ENCODE measurements at places on chromosomes 2 and 18. TPM values are rescaled to one million over a fixed set of nuclear protein-coding genes. Genes with fewer than 3 reads are reported as not detected.
A peak's percentile ranks its signal among the peaks of the same experiment; 100 is the strongest.

DNA sequence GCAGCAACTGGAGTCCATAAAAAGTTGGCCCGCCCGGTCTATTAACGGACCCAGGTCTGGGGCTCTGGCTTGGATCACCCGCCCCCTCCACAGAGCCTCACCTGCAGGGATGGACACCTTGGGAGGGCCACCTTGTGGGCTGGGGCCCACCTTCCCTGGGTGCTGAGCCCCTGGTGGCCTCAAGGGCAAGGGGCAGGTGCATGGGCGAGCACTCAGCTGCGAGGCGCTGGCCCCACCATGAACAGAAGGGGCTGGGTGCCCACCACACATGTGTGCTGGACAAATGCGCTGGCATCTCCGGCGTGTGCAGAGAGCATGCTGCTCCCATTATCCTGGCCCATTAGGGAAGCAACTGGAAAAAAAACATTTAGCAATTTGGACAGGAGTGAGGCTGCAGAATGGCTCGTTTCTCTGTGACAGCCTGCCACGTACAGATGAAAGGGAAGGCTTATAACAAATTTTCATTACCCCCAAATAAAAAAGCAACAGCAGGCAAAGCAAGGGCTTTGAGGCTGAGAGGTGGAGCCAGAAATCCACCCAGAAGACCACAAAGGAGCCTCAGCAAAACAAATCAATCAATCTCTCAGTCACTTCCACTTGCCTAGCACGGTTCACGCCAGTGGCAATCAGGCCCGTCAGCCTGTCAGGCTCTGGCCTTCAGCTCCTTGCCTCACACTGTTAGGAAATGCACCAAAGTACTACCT lies 253.1 kb upstream of the ZNF521 start:
- DNase-seq = no peak

DNA sequence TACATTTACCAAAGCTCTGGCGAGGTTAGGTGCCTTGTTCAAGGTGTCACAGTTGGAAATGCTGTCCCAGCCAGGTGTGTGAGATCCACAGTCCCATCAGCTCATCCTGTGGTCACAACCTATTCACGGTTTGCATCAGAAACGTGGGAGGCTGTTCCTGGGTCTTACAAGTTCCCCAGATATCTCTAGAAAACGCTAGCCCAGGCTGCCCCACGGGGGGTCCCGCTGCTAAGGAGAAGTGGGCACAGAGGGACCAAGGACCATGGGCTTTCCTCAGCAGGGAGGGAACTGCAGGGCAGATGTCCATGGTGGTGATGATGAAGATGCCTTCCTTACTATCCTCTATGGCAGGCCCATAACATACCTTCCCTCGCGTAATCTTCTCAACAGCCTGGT lies 649 bp downstream of the FECH start:
- DNase-seq = no peak

DNA sequence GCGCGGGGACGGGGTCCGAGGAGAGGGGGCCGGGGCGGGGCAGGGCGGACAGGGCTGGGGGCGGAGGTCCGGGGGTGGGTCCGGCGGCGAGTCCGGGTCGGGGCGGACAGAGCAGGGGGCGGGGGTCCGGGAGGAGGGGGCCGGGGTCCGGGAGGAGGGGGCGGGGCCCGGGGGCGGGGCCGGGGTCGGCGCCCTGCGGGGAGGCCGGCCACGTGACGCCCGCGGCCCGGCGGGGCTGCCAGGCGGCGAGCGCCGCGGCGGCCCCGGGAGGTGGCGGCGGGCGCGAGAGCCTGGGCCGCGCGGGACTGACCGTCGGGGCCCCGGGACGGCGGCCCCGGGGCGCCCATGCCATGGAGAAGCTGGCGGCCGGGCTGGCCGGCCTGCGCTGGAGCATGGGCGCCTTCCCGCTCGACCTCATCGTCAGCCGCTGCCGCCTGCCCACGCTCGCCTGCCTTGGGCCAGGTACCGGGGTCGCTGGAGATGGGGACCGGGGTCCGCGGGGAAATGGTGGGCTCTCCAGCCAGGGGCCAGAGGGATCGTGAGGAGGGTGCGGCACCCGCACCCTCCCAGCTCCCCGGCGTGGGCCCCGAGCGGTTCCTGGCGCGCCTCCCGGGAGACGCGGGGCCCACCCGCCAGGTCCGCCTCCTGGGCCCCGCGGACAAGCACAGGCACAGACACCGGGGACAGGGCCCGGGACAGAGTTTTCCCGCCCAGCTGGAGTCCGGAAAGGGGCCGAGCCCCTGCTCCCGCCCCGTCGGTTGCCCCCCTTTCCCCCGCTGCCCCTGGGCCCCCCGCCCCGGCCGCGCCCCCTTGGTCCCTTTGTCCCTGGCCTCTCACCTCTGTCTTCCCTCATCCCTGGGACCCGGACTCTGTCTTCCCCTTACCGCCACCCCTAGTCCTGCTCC lies at the start of gene GAREM2:
GAREM2 (plus strand) TSS at position 218 of the 905 bp plus-strand sequence; CDS start at position 351, 133 bp downstream.
- DNase-seq = no peak

DNA sequence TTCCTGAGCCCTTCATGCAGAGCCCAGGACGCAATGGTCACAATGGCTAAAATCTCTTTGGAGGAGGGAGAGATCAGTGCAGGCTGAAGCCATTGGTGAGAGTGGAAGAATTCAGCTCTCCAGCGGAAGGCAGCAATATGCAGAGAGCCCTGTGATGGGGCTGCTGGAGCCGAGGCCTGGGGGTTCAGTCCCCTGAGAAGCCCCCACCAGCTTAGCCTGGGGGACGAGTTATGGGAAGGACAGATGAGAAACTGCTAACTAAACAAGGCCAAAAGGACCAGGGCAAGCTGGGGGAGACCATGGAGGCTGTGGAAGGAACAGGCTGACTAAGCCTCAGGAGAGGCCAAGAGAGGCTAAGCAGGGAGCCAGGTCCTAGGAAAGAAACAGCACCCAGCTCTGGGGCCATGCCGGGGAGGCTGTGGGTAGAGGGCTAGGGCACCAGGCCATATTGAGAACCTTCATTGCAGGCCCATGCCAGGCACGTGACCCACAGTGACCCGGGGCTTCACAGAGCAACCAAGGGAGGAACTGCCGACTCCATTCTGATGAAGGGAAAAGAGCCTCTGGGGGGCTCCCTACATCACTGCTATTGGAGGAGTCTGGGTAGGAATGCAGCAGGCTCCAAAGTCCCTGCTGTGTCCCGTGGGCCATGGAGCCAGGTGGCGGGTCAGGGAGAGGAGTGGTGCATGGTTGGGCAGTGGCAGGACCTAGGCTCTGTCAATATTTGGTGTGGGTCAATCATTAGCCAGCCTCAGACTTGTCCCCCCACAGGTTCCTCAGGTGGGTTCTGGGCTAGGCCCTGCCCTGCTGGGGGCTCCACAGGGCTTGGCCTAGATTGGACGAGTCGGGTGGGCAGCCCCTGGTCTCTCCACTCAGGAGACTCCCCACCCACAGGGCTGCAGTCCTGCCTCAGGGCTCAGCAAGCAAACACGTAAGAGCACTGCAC lies 19.8 kb downstream of the PROC start:
- DNase-seq = no peak

DNA sequence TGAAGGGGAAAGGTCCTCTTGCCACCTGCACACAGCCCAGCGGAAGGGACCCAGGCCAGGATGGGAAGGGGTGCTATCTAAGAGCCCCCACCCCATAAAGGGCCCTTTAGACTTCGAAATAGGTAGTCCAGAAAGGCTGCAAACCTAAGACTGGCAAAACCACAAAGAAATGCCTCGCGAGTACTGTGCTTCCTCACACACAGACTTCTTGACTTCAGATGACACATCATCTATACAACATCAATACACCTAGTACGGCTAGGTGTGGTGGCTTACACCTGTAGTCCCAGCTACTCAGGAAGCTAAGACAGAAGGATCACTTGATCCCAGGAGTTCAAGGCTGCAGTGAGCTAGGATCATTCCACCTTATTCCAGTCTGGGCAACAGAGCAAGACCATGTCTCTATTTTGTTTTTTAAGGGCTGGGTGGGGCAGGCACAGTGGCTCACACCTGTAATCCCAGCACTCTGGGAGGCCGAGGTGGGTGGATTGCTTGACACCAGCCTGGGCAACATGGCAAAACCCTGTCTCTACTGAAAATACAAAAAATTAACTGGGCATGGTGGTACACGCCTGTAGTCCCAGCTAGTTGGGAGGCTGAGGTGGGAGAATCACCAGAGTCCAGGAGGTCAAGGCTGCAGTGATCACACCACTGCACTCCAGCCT lies 125.8 kb downstream of the CABLES1 start:
- no peak for DNase-seq

DNA sequence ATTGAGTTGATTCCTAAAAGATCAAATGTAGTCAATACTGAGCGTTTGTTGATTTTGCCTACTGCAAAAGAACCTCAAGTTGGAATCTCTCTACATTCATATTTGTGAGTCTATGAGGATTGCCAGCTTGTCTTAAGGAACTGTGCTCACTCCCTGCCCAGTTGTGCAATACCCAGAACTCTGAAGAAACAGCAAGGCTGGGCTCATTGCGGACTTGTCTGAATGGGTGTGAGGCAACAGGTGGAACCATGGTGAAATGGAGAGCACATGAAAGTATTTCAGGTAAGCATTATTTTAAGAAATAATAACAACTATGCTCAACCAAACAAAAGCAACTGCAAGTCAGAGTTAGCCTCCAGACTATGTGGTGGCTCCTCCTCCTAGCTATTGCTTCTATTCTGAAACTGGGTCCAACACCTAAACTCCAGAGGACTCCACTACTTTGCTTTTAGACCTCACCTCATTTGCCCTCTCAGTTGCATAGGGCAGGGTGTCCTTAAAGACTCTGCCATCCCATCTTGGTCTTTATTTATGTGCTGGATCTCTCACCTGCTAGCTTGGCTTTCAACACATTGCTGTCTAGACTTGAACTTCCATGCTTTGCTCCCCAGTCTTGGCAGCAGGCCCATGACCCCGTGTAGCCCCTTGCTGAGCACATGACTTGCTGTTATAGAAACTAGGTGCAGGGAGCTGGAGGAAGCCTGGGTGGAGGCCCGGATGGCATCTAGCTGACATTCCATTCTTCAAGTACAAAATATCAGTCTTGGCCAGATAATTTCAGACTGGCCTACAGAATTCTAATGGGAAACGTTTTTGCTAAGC lies 94.8 kb upstream of the ARL5A start:
- DNase-seq = peak; percentile 23

DNA sequence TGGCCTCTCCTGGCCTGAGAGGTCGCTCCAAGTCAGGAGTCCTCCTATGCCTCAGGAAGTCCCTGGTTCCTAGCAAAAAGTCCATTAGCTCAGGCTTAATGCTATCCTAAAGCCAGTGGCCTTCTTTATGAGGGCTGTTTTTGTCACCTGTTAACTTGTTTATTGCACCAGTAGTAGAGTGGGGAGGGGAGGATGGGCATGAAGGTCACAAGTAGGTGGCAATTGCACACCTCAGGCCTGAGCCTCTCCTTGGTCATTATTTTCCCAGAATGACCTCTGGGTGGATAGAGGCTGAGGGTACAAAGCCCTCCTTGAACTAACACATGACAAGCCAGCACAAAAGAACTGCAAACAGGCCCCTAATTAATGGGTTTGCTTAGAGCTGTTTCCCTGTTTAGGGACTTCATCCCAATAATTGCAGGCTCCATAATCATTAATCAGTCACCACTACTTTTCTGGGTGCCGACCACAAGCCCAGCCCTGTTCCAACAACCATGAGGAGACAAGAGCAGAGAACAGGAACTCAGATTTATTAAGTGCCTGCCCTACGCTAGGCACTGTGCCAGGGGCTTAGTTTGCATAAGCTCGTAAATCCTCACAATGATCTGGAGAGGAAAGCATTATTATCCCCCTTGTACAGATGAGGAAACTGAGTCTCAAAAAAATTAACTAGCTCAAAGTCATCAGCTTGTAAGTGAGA lies 123.0 kb upstream of the PKDCC start:
- DNase-seq = no peak

DNA sequence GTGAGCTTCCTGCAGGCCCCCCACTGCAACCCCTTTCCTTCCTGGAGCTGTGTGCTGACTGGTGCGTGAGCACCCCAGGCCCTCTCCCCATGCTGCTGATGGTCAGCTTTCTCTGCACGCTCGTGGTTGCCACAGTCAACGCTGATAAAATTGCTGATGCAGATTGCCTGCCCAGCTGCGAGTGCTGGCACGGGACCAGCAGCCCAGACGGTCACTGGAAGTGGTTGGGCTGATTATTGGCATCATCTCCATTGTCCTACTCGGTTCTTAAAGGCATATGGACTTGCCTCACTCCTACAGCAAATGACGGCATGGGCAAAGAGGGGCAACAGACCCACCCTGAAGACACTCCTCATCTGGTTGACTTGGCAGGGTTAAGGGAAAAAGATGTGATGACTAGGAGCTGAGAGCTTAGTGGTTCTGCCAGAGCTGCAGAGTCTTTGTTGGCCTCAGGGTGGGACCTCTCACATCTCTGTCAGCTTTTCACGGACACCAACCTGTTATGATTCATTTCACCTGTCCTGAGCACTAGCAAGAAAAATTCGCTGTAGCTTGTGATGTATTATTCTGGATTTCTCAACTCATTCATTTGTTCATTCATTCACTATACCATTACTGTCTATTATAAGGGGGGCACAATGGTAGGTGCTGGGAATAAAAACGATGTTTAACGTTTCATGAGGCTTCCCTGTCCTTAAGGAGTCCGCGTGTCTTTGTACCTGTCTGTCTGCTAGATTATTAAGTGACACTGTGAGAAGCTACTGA lies 38.4 kb downstream of the PAX8 start:
- DNase-seq = peak; percentile 73

GRCh38 chr18:28766027-28766426 lies 589.1 kb upstream of the CDH2 start:
- DNase-seq = no peak

DNA sequence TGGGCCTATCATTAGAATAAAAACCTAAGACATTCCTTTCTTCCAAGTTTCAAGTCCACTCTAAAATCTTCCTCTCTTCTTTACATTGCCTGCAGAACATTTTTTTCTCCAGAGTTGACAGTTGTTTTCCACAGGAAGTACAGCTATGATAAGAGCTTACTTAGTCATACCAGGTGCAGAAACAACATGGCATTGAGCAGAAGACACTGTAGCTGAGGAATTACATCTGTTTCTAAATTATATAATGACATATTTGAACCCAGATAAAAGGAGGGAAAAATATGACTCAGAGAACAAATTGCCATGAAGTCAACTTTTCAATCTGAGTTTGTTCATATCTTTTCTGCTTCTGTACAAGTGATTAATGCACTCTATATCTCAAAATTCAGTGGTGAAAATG lies 30.2 kb downstream of the CMPK2 start:
- no peak for DNase-seq

- no peak for DNase-seq
Observed at GRCh38 chr2:107694667-107695066, 132.0 kb upstream of the RGPD4 start.

GRCh38 chr2:181165199-181165868 lies 184.9 kb downstream of the UBE2E3 start:
- DNase-seq = no peak

GRCh38 chr2:59888015-59888414 lies 665.4 kb downstream of the BCL11A start:
- no peak for DNase-seq

Gene PIEZO2
- 7.2 TPM for total RNA-seq

Gene SERPINB13
- not detected for total RNA-seq

Gene MALL
- 13.7 TPM for total RNA-seq
